ENCODE measurements at places on chromosomes 16 and 17.

- DNase-seq: no peak
Observed at GRCh38 chr16:12366313-12366712, 389.8 kb downstream of the SNX29 start.

GRCh38 chr16:2520784-2521531 lies 787 bp downstream of the AMDHD2 start:
- peak; percentile 29 for DNase-seq

DNA sequence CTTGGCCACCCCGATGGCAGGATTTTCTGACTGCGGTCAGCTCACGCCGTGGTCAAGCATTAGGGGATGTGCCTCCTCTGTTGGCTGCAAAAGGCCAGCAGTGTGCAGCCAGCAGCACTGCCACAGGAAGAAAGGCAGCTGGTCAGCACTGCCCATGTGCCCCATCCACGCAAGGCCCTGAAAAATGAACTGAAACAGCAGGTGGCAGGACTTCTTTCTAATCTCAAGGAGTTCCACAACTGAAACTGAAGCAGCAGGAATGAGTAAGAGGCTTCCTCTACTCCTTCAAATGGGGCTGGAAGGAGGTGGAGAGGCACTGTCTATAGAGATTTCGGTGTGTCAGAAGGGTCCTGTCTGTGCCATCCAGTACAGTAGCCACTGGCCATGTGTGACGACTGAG lies 3.2 kb downstream of the ZNF500 start:
- DNase-seq: no peak

GRCh38 chr17:32917842-32918241 lies 10.1 kb upstream of the TMEM98 start:
- DNase-seq: no peak

GRCh38 chr17:39738983-39739884 lies 1.5 kb downstream of the GRB7 start:
- no peak for DNase-seq
